Occipital lobe (tissue), 3 donors: ENCODE measurements at places on chromosomes 3 and 15. TPM values are rescaled to one million over a fixed set of nuclear protein-coding genes. Genes with fewer than 3 reads are reported as not detected.

- no peak for DNase-seq
Observed at GRCh38 chr15:50009634-50010033, 109.4 kb downstream of the ATP8B4 start.

DNA sequence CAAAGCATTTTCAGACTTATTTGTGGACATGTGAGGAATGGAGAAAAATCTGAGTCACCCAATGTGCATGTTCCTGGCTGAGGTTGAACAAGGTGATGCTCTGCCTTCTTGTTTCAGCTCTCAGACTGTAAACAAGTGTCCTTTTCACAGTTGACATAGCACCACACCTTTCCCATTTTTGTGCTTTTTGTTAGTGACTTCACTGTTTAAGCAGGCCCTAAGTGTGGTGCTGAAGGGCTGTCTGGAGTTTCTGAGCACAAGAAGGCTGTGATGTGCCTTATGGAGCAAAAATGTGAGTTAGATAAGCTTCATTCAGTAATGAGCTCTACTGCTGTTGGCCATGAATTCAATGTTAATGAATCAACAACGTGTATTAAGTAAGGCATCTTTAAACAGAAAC lies 20.4 kb downstream of the ABI3BP start:
- no peak for DNase-seq

DNA sequence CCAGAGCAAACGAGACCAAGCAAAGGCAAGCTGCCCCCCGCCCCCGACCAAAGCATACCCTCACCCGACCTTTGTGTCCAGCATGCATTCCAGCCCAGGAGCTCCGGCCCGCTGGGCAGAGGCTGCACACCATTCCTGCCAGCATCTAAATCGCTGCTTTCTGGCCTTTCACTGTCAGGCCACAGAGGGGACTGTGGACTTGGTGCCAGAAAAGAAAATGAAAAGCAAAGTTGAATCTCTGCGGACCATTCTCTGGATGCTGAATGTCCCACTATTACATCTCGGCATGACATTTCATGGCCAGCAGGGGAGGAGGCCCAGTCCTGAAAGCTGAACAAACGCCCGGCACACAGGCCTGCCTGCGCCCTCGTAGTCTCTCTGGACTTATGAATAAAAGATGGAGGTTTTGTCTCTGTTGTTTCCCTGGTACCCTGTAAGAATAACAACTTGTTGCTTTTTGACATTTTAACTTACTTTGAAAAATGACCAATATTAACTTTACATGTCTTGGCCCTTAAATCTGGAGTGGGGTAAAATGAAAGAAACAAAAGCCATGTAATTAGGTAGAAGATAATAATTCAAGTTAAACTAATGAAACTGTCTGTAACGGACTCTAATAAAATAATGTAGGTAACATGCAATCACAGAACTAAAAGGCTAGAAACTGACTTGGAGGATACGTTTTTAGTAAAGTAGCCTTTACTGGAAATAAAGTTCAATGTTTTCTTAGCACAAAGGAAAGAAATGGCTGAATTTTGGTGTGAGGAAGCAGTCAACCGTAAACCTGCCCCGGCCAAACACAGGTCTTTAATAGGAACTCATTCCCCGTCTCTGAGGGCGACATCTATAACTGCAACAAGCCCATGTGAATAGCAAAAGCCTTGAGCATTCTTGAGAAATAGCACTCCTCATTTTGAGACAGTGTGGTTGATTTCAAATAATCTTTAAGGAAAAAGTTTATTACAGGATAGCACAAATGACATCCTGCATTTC lies 12.7 kb downstream of the IL17RD start:
- DNase-seq: peak; percentile 7

GRCh38 chr3:31265646-31266428 lies 266.9 kb upstream of the STT3B start:
- no peak for DNase-seq

DNA sequence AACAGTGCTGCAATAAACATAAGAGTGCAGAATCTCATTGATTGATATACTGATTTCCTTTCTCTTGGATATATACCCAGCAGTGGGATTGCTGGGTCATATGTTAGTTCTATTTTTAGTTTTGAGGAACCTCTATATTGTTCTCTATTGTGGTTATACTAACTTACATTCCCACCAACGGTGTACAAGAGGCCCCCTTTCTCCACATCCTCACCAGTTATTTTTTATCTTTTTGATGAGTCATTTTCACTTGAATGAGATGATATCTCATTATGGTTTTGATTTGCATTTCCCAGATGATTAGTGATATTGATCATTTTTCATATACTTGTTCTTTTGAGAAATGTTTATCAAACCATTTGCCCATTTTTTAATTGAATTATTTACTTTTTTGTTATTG lies 12.4 kb upstream of the IREB2 start:
- no peak for DNase-seq

DNA sequence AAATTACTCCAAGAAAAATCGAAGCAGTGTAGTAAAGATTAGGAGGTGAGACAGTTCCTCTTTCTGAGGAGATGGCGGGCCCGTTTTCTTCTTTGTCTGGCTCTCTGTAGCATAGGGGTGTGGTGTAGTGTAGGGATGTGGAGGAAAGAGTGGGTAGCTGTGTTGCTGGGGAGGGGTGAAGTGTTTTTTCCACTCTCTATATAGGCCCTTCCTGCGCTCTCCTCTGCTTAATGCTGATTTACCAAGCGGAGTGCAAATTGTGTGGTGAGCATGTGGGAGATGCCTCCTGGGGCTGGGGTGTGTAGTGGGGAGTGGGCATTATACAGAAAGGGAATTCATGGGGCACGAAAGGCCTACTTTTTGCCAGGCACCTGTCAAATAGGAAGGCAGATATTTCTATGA lies 94.9 kb downstream of the ST6GAL1 start:
- DNase-seq: no peak

DNA sequence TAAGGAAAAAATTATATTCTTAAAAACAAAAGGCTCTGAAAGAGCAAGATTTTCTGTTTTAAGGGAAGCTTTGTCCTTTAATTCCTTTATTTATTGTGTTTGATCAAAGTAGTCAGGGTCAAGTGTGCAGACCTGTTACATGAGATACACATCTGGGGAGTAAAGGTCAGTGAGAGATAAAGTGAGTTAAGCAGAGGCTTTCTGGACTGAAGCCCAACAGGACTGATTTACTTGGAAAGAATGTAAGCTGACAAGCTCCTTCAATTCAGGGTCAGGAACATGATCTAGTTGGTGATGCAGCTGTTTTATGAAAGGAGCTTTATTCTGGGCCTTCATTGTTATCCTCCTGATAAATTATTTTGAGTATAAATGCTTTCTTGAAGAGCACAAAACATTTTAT lies 20.7 kb upstream of the OTOL1 start:
- no peak for DNase-seq

DNA sequence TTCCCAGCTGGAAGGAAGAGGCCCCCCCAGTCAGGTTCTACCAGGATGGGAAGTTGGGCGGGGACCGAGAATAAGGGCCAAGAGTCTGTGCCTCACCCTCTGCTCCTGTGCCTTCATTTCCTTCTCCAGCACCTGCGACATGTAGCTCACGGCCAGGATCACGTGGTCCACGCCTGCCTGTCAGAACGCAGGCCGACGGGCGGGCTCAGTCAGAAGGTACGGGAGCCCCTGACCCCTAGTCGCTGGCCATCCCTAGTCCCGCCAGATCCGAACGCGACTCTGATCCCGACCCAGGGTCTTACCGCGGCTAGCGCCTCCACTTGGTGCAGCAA lies 489 bp downstream of the GMPPB start:
- peak; percentile 39 for DNase-seq

KLHL6 gene
- total RNA-seq: 1.1 TPM

SENP2 gene
- 43.5 TPM for total RNA-seq

GNAT1 gene
- not detected for total RNA-seq

TMEM62 gene
- 37.6 TPM for total RNA-seq

ZNF502 gene
- total RNA-seq: 15.0 TPM
